ENCODE measurements at places on chromosomes 7 and 10.

- no peak for DNase-seq
These were observed 137.9 kb upstream of the SH2B2 start for GRCh38 chr7:102148799-102149198.

DNA sequence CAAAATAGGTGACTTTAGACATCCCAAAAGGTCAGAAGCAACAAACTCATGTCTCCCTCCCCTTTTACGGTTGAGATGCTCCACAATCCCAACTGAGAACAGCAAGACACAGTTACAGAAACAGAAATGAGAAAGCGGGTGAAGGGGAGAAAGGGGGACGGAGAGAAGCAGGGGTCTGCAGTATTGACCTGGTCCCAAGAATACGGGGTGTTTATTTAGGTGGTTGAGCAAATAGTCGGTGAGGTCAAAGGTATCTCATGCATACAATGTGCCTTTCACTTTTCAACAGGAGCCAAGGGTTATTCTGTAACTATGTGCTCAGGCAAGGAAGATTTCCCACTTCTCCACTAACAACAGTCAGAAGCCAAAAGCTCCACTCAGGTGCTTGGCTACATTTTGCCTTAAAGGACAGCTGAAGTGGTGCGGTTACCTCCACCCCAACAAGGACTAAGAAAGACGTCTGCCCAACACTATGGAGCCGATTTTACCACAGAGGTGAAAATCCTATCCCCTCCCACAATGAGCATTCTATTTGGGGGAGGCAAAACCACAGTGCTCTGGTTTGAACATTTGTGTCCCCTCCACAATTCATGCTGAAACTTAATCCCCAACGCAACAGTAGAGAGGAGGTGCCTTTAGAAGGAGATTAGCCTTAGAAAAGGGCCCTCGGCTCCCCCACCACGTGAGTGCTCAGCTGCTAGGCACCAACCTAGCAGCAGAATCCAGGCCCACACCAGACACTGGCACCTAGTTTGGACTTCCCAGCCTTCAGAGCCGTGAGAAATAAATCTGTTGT is 77.9 kb downstream of the PARD3 start:
- DNase-seq: peak; percentile 70

- DNase-seq: no peak
These were observed 120.0 kb downstream of the SEMA3E start for GRCh38 chr7:83528925-83529423.

DNA sequence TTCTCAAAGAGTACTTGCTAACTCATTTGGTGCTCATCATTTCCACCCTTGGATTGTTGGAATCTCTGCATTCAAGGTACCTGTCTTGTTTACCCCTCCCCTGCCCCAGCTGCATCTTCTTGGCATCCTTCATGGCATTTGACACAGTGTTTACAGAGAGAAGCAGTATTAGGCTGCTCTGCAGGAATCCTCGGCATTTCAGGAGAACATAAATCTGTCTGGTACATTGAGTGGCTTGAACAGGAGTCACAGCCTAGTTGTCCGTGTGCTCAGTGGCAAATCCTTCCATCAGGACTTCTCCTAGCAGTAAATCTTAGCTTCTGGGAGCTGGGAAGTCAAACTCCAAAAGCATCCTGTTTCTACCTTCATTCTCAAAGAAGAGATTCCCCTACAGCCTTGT is 136.8 kb upstream of the YAE1 start:
- DNase-seq: no peak

DNA sequence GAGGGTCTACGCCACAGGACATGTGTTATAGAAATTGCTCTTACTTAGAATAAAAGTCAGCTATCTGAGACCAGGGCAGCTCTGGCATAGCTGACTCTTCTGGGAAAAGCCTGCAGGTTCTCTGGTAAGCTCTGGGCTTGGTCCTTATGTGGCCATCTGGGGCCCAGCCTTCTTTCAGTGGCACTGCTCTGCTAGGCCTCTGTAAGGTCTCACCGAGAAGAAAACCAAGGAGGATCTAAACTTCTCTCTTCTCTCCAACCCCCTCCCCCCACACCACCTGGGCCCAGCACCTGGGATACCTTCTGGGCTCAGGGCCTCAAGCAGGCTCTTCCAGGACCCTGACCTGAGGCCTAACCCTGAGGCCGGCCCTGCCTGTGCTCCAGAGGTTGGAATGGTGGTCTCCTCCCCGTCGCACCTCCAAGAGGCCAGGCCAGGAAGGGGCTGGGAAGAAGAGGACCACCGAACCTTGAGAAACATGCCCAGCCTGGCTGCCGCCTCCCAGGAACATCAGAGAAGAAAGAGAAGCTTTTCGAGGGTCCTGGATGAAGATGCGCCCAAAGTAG is 323.6 kb downstream of the GFRA1 start:
- no peak for DNase-seq

- DNase-seq: no peak
These were observed 784 bp upstream of the SERPINE1 start for GRCh38 chr7:101125989-101126650.

DNA sequence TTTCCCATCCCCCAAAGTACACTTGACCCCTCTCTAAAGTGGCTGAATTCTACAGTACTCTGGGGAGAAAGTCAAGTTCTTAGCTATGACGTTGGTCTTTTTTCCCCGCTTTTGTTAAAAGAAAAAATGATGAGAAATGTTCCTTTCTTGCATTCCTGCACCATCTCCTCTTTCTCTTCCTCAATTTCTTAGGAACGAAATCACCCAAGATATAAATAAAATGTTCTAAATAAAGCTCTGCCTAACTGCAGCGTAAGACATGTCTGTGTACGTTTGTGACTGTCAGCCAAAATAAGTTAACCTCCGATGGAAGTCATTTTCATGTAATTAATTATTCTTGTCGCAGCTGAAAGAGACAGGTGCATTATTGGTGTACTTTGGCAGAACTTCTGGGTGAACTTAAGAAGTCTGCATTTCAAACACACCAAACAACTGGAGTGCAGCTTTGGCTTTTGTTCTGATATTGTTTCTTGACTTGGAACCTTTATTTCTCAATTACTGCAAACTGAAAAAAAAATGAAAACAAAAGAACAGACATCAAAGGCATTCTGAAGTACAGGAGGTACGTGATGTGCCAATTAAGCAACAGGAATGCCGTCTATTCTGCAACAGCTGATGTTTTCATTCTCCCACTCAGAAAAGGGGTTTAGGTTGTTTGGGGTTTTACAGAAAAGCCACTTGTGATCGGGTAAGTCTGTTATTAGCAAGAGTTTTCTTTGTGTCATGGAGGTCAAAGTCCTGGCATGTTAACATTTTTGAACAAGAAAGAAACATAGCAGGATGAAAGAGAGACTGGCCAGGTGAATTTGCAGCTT is 82.4 kb upstream of the SDK1 start:
- DNase-seq: no peak
